Iris pigment epithelial cell (primary cell): ENCODE measurements at places on chromosomes 2 and 18.

DNA sequence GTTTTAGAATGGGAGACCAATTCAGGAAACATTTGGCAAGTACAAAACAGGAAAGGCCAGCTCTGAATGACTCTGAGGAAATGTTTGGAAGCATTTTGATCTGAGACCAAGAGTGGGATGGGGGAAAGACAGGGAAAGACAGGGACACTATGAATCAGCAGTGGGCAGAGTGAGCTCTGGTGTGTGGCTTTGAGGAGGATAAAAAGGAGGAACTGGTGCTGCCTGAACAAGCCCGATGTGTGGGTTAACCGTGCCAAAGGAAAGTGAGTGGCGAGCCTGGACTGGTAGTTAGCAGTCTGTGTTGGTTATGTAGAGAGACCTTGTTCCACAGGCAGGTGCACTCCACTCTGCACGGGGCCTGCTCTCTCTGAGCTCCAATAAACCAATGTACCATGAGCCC, 5.3 kb downstream of the MFSD6 start:
- no peak for DNase-seq

DNA sequence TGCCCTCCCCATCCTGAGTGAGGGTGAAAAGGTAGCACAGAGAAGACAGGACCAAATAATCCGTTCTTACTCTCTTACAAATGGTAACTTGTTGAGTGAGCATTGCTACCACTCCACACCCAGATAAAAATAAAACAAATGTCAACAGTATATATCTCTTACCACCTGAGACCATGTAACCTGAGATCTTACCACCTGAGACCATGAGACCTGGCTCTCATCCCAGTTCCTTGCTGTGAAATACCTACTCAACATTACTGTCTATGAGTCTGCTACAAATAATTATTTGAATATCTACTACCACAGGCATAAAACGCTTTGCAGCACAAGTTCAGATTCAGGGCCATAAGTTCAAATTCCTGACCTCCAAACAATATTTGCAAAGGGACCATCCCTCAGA, 234.7 kb downstream of the C1D start:
- no peak for DNase-seq

DNA sequence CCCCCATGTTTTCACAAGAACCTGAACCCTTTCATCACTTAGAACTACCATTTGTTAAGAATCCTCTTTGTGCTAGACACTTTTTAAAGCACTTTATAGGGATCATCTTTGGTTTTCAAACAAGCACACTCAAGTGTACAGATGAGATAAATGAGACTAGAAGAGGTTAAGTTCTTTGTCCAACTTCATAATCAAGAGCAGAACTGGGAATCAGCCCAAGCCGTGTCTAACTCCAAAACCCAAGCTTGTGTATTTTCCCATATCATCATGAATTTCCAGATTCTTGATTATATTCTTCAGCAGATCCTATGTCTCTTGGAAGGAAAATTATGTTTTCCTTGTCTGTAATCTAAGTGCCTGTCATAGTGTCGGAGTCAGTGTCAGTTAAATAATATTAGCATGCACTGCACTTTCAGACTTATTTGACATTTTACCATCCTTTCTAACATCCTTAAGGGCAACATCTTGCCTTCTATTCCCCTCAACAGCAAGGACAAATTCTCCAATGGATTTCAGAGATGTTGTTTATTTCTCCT, 123.0 kb upstream of the SETBP1 start:
- DNase-seq: no peak

GRCh38 chr18:49784427-49785185, 28.7 kb downstream of the ACAA2 start:
- peak; percentile 42 for DNase-seq

DNA sequence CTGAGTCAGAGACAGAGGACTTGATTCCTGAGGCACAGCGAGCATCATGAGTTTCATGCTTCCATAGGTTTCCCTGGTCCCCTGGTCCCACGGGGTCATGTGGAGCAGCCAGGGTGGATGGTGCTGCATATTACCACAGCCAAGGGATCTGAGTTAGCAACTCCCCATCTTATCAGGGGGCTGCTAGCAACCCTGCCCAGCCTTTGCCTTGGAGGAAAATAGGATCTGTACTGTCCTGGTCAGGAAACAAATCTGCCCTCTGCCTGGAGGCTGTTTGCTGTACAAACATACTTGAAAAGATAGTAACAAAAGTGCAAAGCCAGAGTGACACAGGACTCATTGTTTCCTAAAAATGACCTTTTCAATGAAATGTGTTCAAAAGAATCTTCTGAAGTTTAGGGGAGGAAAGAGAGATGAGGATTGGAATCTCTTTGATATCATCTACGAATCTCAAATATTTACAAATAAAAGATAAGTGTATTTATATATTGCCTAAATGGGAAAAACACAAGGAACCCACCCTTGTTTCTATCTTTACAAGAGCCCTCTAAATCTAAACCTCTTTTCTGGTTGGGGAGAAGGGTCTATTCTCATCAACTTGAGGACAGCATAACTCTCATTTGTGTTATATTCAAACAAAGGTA, 194.8 kb downstream of the CD226 start:
- DNase-seq: no peak

GRCh38 chr2:79041032-79041448, 15.5 kb downstream of the REG3G start:
- DNase-seq: peak; percentile 6

DNA sequence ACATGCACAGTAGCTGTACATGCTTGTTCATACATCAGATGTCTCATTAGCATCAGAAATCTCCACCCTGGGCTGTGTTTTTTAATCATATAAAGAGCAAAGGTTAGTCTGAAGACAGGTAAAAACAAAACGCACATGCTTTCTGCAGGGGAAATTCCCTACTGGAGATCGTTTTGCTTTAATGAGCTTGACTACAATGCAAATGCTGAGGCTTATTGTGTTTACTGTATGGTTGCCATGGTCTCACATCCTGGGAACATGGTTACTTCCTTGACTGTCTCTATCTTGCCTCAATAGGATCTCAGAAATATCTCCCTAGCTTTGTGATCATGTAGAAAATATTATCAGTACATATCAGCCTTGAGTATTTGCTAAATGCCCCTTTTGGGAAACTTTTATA, 336.5 kb upstream of the TFPI start:
- DNase-seq: no peak

DNA sequence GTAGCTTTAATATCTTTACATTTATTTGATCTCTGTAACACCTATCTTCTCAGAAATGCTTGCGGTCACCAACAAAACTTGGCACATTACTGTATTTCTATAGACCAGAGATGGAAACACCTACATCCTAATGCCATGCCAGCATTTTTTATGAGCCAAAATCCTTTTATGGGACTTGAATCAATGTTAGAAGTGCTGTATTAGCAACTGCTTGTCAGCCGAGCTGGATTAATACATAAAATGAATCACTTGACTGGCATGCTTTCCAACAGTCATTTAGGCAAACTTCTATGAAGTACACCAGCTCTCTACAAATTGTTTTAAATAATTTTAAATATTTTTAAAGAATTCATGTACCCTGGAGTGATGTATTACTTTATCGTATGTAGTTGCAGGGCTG, 272.9 kb upstream of the NRP2 start:
- DNase-seq: peak; percentile 24

DNA sequence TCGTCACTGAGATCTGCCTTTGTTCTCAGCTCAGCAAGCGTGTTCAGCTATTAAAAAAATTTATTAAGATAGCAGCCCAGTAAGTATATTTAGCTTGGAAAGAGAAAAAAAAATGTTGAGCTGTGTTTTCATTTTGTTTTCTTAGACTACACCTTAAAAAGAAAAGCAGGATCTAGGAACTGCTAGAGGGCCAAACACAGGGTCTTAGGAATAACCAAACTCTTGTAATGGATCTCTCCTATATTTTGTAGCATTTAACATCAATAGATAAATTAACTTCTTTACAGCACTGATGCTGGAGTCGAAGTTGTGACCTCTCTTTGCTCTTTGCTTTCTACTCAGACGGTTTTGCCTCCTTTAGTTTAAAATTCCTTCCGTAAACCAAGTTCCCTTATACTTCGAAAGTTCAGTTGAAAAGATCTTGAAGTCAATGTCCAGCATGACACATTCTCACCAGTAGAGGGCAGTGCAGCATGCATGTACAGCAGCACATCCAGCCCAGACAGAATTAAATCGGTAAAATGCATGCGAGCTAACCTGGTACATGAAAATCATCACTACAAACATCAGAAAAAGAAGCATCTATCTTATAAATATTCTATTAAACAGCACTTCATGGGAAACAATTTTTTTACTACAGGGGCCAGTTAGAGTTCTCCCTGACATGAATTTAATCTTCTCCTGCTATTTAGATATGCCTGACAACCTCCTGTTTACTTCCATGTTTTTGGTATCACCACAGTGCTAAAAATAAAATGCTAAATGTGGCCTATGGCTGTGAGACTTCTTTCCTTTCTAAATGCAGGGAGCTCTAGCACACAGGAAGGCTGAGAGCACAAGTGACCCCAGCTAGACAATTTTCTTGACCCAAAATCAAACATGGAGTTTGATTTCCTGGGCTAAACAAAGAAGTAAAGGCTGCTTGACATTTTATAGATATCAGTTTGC, 48.2 kb upstream of the MAP3K20 start:
- peak; percentile 93 for DNase-seq

DNA sequence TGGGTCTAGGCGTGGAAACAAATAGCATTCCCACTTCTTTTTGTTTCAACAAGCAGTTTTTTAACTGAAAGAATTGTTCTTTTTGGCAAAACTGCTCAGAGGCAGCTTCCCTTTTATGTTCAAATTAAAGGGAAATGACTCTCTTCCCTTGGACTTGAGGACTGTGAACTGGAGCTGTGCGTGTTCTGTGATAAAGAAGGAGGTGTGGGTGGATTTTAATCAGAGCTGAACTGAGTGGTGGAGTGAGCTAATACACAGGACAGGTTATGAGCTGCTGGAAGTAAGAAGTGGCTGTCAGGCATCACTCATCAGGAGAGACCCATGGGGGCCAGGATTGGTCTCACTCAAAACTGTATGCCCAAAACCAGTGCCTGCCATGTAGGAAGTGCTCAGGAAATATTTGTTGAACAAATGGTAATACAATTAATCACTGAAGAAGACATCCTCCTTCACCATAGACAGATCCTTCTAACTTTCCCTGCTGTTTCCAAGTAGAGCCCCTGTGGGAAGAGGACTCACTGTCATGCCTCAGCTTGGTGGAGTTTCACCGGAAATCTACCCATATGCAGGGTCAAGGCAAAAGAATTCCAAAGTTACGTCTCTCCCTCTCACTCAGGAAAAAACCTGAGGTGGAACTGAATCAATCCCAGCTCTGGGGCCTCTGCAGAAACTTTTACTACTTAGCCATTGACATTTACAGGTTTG, 55.9 kb downstream of the FEZ2 start:
- DNase-seq: no peak

DNA sequence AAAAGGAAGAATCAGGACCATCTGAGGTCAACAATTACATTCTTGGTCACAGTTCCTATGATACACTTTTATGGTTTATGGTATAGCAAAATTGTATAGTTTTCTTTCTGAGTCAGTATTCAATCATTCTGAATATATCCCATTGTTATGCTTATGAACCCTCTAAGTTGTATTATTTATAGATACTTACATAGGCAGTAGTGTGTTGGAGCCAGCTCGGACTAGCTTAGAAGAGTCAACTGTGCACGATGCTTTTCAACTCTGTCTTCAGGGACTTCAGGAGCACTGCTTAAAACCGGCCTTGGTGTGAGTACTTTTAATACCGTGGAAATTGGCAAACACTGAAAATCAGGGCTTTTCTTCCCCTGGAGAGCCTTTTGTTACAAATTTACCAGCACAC, 215.7 kb downstream of the IKZF2 start:
- no peak for DNase-seq

DNA sequence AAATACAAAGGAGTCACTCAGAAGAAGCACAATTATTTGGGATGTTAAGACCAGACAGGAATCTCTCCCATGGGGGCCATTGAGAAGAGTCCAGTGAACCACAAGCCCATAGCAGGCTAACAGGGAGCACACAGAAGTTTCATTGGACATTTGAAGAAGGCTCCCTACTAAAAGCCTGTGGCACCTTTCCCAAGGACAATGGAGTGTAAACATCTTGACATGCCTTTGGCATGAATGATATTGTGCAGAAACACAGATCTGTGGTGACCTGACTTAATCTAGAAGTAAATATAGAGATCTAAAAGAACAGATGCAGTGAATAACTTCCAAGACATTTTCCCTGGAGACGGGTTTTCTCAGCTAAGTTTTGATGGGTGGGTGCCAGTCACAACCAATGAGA, 221.5 kb downstream of the EPHA4 start:
- DNase-seq: peak; percentile 53

- peak; percentile 44 for DNase-seq
Measured at GRCh38 chr2:38740851-38741731, 10.1 kb downstream of the SRSF7 start.

GRCh38 chr2:190979906-190980629, 33.9 kb downstream of the STAT1 start:
- peak; percentile 95 for DNase-seq
